GM10248 (cell line): ENCODE measurements at places on chromosomes 2 and 18.
A peak's percentile ranks its signal among the peaks of the same experiment; 100 is the strongest.

- no peak for DNase-seq
Observed at GRCh38 chr18:66066191-66066590, 315.4 kb downstream of the CDH7 start.

- DNase-seq = no peak
Observed at GRCh38 chr2:26284132-26284531, 39.4 kb downstream of the HADHB start.

GRCh38 chr18:29753379-29753778 lies 1289.2 kb downstream of the DSC3 start:
- no peak for DNase-seq

DNA sequence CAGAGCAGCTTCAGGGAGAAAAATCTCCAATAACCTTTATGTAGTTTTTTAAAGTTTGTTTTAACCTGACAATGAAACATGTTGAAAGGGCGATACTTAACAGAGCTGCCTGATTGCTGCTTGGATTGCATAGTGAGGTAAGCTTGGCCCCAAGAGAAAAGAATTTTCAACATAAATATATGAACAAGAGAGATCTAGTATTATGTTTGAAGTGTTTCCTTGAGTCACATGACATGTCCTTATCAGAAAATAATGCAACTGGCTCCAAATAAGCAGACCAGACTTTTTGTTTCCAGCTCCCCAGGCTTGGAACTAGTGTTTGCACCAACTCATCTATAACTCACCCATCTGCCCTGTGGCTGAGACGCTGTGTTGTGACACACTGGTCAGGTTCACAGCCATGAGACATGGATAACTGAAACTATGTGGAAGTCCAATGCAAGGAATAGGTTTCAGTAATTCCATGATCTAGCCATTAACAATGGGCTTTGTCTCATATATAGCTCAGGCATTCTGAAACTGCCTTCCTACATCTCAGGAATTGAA lies 44.7 kb downstream of the ABCB11 start:
- no peak for DNase-seq

DNA sequence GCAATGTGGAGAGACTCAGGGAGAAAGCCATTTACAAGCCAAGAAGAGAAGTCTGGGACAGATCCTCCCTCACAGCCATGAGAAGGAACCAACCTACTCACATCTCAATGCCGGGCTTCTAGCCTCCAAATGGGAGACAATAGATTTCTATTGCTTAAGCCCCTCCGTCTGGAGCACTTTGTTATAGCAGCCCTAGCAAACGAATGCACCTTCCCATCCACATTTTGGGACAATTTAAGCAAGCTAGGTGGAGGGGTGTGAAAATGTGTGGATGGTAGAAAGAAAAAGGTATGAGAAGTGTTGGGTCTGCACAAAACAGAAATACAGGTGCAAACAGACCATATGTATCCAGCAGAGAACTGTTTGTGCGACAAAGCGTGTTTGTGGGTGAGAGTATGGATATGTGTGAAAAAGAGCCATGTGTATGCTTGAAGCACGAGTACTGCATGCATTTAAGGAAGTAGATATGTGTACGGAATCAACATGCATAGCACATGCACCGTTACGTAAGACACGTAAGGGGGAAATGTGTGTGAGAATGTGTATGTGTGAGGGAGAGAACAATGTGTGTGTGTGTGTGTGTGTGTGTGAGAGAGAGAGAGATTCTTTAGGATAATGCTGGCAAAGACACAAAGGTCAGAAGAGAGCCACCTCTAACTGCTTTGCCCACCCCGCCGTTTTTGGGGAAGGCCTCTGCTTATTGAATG lies 13.1 kb upstream of the E2F6 start:
- no peak for DNase-seq

DNA sequence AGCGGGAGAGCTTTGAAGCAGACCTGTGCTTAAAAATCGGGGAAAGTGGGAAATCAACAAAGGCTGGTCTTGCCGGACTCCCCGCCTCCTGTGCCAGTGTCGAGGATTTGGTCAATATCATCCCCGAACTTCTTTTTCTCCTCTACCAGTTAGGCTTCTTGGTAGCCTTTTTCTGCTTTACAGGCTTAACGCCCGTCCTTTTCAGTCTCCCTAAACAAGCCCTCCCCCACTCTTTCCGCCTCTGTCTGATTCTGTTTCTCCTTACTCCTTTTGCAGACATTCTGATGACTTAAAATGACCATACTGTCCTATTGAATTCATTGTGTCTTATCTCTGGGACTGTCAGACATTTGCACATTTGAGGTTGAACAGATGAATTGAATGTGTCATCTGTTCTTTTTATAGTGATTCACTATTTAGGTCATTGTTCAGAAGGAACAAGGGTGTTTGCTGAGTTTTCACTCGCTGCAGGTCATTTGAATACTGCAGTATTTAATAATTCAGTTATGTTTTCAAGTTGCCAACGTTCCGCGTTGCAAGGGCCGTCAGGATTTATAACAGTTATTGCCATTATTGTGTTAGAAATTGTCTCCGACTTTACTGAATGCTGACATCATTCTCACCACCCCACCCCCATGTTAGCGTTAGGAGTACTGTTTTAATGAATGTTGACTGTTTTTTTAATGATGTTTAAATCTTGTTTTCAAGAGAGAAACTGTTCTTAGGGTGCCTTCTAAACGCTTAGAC lies 1.1 kb downstream of the ITGAV start:
- DNase-seq = peak; percentile 24

DNA sequence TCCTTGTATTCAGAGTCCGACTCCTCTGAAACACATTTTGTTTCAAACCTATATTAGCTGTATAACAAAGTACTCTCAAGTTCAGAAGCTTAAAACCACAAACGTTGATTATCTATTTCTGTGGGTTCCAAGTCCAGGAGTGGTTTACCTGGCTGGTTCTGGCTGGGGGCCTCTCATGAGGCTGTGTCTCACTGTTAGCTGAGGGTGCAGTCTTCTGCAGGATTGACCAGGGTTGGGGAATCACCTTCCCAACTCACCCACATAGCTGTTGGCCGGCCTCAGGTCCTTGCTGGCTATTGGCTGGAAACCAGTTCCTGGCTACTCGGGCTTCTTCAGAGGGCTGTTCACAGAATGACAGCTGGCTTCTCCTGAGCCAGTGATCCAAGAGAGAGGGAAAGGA lies 18.0 kb upstream of the ATIC start:
- DNase-seq = no peak

GRCh38 chr2:15142069-15142689 lies 419.0 kb downstream of the NBAS start:
- peak; percentile 86 for DNase-seq

- DNase-seq = no peak
Observed at GRCh38 chr2:204693262-204693661, 148.0 kb downstream of the PARD3B start.

DNA sequence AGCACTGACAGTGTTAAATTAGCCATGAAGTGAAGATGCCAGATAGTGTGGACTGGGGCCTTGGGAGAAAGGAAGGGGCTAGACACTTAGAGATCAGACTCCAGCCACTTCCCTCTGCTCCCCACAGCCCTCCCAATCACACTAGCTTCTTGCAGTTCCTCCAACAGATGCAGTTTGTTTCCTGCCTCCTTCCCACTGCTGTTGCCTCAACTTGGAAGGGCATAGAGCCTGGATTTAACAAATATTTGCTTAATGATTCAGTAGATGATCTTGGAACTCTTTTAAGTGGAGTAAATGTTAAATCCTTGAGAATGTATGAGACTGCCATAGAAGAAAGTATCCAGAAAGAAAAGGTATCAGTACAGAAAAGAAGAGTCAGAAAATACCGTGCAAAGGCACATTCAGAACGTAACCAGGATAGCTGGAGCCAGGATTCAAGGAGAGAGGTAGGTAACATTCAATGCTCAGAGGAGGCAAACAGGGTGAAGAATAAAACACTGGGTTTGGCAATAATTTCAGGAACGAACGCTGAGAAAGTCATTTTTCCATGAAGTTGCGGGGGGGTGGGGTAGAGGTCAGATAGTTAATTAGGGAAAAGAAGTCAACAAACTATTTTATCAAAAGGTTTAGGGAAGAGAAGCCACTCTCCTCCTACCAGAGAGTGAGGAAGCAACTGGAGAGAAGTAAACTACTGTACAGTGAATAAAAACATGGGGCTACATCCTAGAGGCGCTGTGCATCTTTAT lies 1.3 kb upstream of the BZW1 start:
- DNase-seq = no peak

DNA sequence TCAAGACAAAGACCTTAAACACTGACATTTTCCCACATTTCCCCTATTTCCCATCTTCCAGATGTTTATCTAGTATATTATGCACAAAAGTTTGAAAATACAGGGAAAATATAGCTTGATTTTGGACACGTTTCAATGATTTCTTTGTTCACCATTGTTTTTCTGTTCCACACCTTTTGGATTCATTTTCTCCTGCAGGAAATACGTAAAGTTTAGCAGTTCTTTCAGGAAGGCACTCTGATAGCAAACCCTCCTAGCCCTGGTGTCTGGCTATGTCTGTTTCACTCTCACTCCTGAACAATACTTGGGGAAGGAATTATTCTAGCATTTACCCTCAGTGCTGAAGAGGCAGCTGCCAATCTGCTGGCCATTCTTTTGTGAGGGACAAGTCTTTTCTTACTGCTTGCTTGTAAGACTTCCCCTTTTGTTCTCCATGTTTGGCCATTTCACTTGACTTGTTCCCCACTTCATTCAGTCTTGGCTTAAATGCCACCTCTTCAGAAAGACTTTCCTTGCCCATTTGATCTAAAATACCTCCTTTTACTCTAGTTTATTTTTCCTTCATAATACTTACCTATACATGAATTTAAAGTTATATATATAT lies 195.4 kb downstream of the RNF152 start:
- DNase-seq = no peak

DNA sequence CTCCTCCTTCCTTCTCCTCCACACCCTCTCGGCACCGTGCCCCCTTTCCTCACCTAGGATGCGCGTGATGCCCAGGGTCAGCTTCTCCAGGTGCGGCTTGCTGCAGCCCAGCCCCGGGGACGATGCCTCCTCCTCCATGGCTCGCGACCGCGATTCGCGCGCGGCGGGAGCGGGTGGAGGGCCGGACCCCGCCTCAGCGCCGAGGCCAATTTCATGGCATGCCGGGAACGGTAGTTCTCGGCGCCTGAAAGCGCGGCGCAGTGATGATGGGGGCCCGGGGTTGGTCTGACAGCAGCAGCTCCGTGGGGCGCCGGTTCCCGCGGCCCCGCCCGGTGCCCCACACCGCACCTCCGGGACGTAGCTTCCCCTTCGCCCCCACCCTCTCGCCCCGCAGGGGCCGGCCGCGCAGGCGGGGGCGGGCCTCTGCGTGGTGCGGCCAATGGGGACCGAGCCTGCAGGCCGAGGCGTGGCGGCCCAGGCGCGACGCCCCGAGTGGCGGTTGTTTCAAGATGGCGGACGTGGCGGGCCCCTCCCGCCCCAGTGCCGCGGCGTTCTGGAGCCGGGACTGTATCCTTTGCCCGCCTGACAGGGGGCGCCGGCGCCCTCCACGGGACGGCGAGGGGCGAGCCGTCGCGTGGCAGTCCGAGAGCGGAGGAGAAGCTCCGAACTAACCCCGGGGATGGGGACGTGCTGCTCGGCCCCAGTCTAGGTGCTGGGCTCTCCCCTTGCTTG lies at the start of the genes KIAA1328 and TPGS2:
TSS of gene KIAA1328 (plus strand) at position 498 of the 732 bp plus-strand sequence. CDS start at position 510, 12 bp downstream.
TSS of gene TPGS2 (minus strand) at position 373 of the 732 bp plus-strand sequence. CDS start at position 138, 235 bp downstream.
- DNase-seq = peak; percentile 93

DNA sequence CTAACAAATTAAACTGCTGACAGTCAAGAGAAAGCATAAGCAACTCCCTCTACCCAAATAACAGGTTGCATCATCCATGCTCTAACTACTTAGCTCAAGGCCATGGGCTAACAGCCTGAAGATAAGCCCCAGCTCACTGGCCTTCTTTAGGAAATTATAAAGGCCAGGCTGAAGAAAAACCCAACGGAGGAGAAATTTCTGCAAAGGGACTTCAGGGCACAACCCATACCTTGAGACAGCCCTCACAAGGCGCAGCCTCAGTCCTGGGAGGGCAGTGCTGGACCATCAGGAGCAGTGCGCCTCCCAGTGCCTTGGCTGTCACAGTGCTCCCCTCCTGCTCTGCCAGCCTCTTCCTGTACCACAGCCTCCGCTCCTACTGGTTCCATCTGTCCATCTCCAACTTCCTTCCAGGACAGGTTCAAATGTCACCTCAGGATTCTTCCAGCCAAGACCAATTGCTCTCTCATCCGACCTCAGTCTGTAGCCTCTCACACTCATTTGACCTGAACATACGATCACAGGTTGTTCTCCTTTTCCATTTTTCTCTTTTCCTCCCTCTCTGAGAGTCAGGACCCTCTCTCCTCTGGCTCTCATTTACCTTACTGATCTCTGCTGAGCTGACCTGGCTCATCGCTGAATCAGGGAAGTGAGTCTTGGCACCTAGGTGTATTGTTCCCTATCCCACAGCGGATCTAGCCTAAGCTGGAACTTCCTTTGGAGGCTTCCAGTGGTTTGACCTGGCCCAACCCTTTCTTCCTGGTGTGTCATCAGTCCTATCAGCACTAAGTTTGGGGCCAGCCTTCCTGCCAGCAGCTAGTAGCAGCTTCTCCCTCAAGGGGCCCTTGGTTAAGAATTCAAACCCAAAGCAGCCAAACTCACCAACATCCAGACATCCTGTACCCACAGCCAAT lies 1.9 kb downstream of the MCFD2 start:
- no peak for DNase-seq

GRCh38 chr2:191127235-191127634 lies 23.6 kb downstream of the STAT4 start:
- no peak for DNase-seq

DNA sequence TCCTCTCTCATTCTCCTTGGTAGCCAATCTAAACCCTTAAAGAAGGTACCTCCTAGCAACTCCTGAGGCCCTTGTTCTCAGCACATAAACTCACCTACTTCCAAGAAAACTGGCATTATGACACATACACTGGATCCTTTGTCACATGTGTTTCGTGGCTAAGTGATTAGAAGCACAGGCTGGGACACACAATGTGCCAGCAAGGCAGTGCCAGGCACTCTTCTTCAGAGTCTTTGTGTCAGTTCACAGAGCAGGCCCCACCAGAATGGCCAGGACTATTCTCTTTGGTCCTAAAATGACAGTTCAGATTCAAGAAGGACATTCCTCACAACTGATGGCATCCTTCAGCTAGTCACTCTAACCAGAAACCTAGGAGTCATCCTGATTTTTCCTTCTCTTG lies 40.3 kb downstream of the SMC6 start:
- no peak for DNase-seq

DNA sequence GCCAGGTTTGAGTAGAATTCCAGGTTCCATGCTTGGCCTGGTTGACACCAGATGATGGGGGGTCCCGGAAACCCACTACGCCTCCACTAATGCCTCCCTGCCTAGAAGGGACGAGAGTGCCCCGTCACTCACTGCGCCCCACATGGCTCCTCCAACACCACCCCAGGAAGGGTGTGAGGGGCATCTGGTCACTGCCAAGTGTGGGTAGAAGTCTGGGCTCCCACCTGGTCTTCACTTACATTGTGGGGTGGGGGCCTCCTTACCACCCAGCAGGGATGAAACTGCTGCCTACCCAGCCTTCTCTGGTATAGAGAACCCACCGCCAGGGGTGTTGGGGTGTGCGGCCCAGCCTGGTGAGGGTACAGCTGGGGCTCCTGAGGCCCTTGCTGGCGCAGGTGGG lies 65.2 kb upstream of the B3GNT7 start:
- DNase-seq = no peak
